ENCODE measurements at places on chromosomes 13 and 19. TPM values are rescaled to one million over a fixed set of nuclear protein-coding genes. Genes with fewer than 3 reads are reported as not detected.

The TUBA3C gene
- not detected for total RNA-seq

The LENG9 gene
- 4.5 TPM for total RNA-seq

The MPHOSPH8 gene
- 33.4 TPM for total RNA-seq

The KIR3DL2 gene
- total RNA-seq = not detected

The ZNF682 gene
- total RNA-seq = 20.0 TPM

The LPAR6 gene
- total RNA-seq = 7.3 TPM

The CPB2 gene
- not detected for total RNA-seq

The SIGLEC12 gene
- not detected for total RNA-seq

The KIR2DL1 gene
- not detected for total RNA-seq

The SIAH3 gene
- total RNA-seq = 8.2 TPM

The ZNF439 gene
- 38.3 TPM for total RNA-seq

The TEX29 gene
- not detected for total RNA-seq

The SYNE4 gene
- total RNA-seq = not detected
